ENCODE measurements at places on chromosomes 11 and 22.

DNA sequence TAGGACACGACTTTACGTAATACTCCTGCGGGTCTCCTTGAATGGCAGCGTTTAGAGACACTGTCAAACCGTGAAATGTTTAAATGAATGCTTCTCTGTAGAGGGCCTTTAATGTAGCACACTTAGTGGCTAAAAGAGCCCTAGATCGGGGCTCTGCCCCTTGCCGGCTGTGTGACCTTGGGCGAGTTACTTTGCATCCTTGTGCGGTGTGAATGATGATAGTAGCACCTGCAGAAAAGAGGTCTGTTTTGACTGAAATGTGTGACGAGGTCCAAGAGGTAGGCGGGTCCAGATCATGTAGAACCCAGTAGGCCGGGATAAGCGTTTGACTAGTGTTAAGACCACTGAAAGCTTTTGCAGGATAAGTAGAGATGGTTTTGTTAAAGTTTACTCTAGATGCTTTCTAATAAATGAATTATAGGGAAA, 866 bp downstream of the MED17 start:
- no peak for DNase-seq

- no peak for DNase-seq
These were observed 19.1 kb upstream of the OOSP1 start for GRCh38 chr11:59918987-59919589.

- no peak for DNase-seq
These were observed 91.9 kb downstream of the CSTPP1 start for GRCh38 chr11:47028195-47029093.

GRCh38 chr22:36455571-36456463, 25.6 kb downstream of the TXN2 start:
- DNase-seq, result no peak

- no peak for DNase-seq
These were observed 11.9 kb upstream of the CLMP start for GRCh38 chr11:123206791-123207434.

DNA sequence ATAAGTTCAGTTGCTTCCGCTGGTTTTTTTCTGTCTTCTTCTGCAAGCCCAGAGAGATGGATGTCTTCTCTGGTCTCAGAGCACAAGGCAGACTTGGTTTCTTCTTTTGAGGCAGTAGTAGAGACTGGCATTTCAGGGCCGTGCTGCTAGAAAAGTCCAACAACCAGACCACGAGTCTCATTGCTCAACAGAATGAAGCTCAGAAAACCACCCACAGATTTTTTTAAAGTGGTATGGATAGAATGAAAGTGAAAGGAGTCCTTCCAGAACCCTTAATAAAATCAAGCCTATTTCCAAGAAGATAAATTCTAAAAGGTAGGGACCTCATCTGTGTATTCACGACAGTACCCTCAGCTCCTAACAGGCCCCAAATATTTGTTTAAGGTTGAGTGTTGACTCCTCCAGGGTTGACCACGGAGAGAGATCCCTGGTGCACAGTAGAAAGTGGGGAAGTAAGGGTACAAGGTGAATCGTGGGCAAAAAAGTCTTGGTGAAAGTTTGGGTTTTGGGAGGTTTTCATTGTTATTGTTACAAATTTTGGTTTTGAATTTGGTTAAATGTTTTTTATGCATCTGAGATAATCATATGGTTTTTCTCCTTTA, 43.6 kb upstream of the DDX6 start:
- no peak for DNase-seq

DNA sequence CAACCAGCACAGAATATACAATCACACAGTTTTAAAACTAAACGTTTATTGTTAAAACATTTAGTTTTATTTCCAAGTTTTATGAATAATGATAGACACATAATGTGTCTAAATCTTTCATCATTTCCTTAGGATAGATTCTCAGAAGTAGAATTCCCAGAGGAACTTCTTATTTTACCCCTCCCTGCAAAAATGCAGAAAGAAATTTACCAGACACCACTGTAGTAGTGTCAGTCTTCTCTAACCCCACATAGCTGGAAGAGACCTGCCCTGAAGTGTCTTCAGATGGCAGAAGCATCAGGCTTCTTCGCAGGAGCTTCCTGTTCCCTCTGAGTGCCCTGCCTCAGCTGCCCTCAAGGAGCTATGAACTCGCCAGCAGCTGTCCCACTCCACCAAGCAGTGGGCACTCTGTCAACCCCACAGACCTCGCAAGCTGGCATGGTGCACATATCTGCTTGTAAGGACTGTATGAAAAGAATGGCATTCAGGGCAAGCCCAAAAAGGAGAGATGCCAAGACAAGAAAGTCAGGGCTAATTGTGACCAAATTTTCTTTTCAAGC, 28.5 kb upstream of the PAK1 start:
- DNase-seq, result no peak

GRCh38 chr11:79201677-79202347, 239.0 kb downstream of the TENM4 start:
- no peak for DNase-seq

DNA sequence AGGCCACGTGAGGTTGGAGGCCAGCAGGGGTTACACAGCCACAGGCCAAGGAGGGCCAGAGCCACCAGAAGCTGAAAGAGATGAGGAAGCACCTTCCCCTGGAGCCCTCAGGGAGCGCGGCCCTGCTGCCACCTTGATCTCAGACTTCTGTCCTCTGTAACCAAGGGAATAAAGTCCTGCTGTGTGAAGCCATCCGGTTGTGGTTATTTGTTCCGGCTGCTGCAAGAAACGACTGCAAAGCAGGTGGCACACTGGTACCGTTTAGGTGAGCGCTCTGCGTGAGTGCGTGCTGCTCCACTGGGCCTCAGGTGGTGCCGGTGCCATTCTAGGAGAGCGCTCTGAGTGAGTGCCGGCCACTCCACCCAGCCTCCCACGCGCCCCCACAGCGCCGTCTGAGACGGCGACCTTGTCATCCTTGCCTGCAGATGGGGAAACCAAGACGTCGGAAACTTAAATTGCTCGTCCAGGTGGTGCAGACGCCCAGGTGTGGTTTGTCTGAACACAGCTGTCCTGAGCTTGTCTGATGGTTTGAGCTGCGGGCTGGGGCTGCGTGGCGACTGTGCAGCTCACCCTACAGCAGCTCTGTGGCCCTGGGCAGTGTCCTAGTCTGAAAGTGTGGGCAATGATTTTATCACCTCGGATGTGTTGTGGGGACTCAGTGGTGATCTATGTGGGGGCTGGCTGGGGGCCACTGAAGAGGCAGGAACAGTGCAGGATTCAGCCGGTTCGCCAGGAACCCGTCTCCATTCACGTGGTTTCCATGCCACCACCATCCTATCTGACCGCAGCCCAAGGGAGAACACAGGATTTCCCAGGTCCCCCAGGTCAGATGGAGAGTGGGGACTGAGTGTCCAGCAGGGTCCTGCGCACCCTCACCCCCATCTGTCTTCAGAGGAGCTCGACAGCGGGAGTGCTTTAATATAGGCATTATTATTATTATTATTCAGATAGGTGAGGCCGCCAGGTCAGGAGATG, 4.6 kb upstream of the MRGPRG start:
- DNase-seq, result no peak

DNA sequence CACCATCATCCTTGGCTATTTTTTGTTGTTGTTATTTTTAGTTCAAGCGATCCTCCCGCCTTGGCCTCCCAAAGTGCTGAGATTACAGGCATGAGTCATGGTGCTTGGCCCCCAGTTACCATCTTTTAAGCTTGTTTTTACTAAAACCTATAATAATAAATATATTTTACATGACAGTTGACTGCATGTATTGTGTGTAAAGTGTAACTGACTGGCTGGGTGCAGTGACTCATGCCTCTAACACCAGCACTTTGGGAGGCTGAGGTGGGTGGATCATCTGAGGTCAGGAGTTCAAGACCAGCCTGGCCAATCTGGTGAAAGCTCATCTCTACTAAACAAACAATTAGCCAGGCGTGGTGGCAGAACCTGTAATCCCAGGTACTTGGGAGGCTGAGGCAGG, 386.2 kb downstream of the TENM4 start:
- no peak for DNase-seq

DNA sequence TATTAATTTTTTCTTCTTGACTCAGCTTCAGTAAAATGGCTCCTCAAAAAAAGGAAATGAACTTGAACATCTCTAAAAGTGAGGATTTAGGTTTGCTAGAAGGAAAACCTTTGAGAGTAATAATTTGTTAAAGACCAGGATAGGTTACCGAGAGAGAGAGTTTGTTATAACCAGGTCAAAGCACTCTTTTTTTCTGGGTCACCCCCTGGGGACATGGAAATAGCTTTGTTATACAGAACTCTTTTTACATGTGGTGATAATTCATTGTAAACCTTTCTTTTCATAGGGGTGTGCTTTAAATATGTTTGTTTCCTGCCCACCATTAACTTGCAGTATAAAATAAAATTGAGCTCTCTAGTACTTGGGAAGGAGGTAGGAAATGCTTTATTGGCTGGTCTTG, 47.7 kb downstream of the DNAJC24 start:
- no peak for DNase-seq

DNA sequence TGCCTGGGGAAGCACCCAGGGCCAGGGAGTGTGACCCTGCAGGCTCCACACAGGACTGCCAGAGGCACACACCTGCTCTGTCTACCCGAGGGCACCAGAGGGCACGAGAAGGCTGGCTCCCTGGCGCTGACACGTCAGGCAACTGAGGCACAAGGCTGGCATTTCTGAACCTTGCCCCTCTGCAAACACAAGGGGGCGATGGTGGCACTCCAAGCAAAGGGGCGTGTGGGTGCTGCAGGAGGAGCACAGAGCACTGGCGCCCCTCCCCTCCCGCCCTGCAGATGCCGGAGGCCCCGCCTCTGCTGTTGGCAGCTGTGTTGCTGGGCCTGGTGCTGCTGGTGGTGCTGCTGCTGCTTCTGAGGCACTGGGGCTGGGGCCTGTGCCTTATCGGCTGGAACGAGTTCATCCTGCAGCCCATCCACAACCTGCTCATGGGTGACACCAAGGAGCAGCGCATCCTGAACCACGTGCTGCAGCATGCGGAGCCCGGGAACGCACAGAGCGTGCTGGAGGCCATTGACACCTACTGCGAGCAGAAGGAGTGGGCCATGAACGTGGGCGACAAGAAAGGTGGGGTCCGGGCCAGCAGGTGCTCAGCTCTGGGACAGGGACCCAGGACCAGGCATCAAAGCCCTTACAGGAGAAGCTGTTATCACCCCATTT, 20.8 kb upstream of the TXNRD2 start:
- DNase-seq, result peak; percentile 29

DNA sequence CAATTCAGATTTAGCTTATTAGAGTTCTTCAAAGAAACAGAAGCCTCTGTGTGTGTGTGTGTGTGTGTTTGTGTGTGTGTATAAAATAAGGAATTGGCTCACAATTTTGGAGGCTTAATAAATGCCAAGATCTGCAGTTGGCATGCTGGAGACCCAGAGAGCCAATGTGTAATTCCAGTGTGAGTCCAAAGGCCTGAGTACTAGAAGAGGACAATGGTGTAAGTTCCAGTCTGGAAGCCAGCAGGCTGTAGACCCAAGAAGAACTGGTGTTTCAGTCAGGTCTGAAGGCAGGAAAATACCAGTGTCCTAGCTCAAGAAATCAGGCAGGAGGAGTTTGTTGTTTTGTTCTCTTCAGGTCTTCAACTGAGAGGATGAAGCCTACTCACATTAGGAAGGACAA, 20.0 kb downstream of the TMEM135 start:
- no peak for DNase-seq

DNA sequence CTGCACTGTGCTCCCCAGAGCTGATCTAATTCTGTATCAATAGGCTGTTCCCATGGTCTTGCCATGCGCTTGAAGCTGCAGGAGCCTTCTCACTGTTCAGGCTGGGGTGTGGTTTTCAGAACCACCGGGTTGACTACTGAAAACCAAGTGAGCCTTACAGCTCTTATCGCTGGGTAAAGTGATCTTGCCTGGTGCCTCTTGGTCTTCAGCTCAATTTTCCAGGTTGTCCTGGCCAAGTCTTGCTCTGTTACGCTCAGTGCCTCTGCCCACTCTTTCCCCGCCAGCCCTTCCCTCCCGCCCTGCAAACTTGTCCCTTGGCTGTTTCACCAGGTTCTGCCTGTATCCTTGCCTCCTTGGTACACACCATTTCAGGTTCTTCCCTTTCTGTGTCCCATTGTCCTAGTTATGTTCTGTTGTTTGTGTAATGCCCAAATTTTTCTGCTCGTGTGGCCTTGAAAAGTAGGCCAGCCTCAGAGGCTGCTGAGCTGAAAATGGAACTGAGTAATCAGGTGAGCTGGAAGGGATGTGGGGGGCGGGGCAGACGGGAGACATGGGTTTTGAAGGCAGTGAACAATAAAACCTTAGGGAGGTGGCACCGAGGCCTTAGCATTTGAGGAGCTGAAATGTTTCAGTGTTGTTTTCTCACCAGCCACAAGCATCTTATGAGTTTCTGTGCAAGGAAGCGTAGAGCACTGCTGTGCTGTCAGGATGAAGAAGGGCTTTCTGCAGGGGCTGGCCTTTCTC, 11.2 kb downstream of the PEX26 start:
- DNase-seq, result no peak

DNA sequence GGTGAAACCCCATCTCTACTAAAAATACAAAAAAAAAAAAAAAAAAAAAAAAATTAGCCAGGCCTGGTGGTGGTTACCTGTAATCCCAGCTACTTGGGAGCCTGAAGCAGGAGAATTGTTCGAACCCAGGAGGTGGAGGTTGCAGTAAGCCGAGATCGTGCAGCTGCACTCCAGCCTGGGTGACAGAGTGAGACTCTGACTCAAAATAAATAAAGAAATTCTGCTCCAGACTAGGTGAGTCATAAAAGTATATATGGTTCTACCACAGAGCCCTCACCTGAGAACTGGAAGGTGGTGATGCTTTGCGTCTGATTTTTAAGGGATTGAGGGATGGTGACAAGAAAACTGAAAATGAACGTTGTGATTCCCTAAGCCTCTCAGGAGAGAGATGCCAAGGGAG, 58.4 kb downstream of the NTM start:
- DNase-seq, result no peak

- DNase-seq, result no peak
These were observed 357.2 kb upstream of the NARS2 start for GRCh38 chr11:78931891-78932290.

- peak; percentile 30 for DNase-seq
These were observed 2.7 kb downstream of the TENM4 start for GRCh38 chr11:79437981-79438630.

- no peak for DNase-seq
These were observed 31.7 kb upstream of the PDE3B start for GRCh38 chr11:14611939-14612338.

Data from memory B cell (primary cell).